ENCODE measurements at places on chromosomes 16 and 17.

DNA sequence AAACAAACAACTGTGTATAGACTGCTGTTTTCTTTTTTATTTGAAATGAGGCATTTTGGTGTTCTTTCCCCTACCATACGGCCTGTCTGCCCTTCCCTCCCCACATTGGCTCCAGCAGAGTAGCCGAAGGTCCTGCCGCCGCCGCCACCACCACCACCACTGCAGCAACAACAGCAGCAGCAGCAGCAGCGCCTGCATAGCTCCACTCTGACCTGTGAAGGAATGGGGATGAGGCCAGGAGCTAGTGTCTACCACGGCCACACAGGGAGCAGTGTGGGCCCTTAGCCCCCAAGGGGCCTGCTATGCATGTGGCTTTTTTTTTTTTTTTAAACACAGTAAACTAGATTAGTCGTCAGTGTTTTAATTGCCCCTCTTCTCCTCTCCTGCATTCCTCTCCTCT is 5.6 kb upstream of the CDK5R1 start:
- no peak for DNase-seq

DNA sequence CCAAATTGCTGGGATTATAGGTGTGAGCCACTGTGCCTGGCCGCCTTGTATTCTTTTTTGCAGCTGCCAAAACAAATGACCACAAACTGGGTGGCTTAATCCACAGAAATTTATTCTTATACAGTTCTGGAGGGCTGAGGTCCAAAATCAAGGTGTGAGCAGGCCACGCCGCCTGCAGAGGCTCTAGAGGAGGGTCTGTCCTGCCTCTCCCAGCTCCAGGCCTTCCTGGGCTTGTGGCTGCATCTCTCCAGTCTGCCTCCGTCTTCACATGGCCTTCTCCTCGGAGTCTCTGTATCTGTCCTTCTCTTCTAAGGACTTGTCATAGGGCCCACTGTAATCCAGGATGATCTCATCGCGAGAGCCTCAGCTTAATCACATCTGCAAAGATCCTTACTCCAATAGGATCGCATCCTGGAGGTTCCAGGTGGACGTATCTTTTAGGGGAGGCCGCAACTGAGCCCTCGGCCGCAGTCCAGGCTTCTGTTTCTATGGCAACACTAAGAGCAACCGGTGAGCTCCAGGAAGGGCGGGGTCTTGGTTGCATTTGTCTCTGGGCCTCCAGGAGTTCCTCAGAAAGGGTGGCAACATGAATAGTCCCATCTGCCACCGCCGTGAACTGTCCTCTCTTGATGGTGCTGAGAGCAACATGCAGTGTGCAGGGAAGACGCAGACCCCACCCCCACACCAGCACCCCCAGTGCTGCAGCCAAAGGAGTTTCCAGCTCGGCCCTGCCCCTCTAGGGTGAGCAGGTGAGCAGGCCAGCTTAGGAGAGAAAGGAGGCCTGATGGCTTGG is 29.5 kb upstream of the CREBBP start:
- DNase-seq, result no peak

- no peak for DNase-seq
Measured at GRCh38 chr17:31512104-31512740, 120.7 kb downstream of the RAB11FIP4 start.

DNA sequence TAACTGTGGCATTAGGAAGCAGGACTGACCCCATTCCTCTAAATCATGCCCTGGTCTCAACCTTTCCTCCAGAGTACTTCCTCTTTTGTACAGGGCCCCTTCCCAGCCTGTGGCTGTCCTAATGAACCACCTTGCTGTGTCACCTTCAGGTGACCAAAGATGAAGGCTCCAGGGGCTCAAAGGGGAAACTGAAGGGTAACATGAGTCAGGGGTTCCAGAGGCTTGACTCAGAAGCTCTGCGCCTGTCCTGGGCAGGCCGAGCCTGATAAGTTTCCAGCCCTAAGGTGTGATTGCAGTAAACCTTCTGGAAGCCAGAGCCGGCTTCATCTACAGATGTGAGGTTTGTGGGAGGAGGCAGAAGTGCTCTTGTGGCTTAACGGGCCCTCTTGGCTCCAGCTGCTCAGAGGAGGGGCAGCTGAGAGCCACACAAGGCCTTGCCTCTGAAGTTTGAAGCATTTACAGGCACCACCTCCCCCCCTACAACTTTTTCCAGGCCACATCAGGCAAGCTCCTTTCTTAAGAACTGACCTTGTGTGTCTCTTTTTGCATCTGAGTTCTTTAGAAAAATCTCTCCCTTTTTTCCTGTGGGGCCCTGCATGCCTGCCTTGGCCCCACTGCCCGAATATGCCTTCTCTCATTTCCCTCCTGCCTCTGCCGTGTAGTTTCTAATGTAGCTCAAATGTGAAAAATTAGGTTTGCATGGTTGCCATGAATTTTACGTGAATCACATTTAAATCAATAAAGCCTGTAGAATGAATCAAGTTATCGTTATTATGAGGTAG is 149.9 kb downstream of the CLEC16A start:
- DNase-seq, result peak; percentile 64

GRCh38 chr17:36641877-36642845 is 40.8 kb downstream of the MRM1 start:
- DNase-seq, result no peak

- DNase-seq, result no peak
Measured at GRCh38 chr16:7372095-7372494, 39.5 kb downstream of the RBFOX1 start.

DNA sequence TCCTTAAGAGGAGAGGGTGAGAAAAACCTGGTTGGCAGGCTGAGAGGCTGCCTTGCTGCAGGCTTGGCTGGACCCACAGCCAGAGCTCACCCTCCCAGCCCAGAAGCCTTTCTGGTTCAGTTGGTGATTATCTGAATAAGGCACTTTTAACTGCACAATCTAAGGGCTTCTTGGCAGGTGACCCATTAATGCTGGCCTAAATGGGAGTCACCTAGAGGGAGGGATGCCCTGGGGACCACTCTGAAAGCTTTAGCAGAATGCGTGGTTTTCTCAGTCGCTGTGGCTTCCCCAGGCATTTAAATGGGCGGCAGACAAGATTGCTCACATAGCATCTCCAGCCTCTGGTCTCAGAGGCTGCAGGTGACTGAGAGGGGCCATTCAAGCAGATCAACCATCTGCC is 33.2 kb upstream of the SHISA9 start:
- no peak for DNase-seq

GRCh38 chr16:89545044-89545830 is 15.2 kb upstream of the RPL13 start:
- DNase-seq, result no peak

- DNase-seq, result no peak
Measured at GRCh38 chr16:89670496-89671431, 13.1 kb downstream of the SPATA33 start.

DNA sequence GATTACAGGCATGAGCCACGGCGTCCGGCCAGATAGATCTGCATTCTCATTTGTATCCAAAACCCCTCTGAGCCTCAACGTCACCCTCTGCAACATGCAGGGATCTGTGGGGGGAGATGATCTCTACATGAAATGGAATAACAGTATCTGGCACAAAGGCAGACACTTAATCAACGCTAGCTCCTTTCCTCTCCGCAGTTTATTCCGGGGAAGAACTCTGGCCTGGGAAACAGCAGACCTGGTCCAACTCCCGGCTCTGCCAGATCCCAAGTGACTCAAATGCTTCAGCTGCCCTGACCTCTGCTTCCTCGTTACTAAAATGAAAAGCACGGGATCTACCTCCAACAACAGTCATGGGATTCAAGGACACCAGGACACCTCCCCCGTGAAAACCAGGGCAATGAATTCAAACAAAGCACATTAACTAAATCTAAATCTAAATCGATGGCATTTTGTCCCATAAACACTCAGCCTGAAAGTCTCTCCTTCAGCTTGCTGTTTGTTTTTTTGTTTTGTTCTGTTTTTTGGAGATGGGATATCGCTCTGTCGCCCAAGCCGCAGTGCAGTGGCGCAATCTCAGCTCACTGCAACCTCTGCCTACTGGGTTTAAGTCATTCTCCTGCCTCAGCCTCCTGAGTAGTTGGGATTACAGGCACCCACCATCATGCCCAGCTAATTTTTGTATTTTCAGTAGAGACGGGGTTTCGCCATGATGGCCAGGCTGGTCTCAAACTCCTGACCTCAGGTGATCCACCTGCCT is 78.2 kb downstream of the NXN start:
- DNase-seq, result no peak

- no peak for DNase-seq
Measured at GRCh38 chr16:82784573-82784968, 157.8 kb downstream of the CDH13 start.

DNA sequence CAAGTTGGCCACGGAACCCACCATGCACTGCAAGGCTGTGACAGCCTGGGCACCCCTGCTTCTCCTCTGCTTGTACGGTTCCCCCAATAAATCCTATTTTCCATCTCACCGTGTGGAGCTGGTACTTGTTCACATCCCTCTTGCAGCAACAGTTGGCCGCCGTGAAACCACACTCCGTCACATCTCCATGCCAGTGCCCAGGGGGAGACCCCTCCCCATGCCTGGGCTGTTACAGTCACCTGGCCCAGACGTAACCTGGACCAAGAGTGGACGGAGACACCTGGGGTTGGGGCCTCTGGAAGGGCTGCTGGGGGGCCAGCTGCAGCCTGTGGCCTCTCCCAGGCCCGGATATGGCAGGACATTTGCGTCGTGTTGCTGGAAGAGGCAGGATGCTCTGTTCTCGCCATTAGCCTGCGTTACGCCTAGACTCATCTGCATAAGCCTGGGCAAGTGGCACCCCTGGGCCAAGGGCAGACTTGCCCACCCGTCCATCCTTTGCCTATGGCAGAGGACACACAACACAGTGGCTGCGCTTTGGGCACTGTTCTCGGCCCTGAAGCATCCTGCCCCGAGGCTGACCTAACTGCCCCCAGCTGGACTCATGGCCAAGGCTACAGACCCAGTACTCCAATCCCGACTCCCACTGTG is 14.2 kb upstream of the KREMEN2 start:
- no peak for DNase-seq

GRCh38 chr17:72665852-72666851 is 426.3 kb downstream of the SLC39A11 start:
- DNase-seq, result no peak

GRCh38 chr17:28899212-28899815 is 1.8 kb upstream of the FLOT2 start:
- no peak for DNase-seq

DNA sequence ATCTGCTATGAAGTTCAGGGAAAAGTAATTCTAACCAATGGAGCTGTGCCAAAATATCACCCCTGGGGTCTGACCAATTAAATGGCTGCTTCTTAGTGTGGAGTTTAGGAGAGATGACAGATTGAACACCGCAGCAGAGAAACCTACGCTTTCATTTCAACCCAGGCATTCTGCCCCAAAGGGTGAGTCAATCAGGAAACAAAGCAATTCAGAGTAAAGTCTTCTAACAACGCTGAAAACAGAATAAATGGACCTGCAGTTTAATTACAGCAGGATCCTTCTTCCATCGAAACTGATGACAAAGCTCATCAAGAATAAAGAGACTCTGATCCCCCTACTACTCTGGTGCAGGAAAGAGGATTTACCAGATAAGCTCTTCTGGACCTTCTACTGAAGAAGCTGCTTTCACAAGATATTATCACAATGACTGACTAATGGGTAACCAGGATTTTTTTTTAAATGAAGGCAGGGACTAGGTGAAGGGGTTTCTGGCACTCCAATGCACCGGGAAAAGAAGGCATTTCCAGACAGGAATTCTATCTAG is 16.7 kb downstream of the RFFL start:
- DNase-seq, result peak; percentile 38

DNA sequence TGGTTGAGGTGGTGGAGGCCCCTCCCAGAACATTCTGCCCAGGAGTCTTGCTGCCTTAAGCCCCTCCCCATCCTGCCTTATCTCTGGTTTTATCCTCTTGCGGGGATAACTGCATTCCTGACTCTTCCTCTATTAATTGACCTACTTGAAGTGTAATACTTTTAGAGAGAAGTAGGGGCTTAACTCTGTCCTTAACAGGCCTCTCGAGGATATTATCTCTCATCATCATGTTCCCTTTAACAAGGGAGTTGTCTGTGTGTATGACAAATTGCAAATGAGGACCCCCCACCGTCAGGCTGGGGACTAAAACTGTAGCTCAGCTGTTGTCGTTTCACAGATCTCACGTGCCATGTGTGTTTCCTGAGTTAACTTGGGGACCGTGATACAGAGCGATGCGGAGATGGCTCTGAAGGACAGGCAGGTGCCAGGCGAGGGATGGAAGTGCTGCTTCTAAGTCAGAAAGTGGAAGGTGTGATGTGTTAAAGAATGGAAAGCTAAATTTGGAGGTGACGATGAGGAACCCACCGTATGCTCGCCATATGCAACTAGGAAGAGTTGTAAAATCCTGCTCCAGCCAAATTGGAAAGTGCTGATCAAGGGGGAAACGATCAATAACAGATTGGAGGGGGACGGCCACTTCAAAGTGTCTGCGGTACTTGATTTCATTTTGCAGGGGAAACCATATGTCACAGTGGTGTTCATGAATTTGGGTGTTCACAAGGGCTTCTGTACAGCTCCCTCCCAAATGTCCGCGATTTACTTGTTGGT is 106.3 kb downstream of the RPTOR start:
- DNase-seq, result no peak

- DNase-seq, result no peak
Measured at GRCh38 chr16:4529085-4530060, 9.2 kb downstream of the CDIP1 start.

DNA sequence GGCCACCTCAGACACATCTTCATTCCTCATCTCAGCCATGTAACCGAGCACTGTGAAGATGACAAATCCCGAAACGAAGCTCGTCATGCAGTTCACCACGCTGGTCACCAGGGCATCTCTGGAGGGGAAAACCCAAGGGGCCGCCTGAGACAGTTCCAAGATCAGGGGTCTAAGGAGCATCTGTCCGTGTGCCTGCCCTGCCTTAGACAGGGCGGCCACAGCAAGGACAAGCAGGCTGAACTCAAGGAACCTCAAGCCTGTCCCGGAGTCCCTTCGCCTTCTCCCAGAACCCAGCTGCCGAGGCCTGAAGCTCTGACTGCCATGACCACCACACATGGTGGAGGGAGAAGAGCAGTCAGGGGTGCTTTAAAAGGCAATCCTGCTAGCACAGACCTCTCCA is 22.7 kb downstream of the SLC6A4 start:
- no peak for DNase-seq

- DNase-seq, result no peak
Measured at GRCh38 chr17:59493867-59494266, 71.5 kb upstream of the DHX40 start.
